Small intestine (tissue), 16 donors: ENCODE measurements at places on chromosomes 5 and 9. TPM values are rescaled to one million over a fixed set of nuclear protein-coding genes. Genes with fewer than 3 reads are reported as not detected.

Gene NTNG2
- polyA plus RNA-seq: 0.33 TPM

Gene SPATA31C1
- polyA plus RNA-seq: not detected

Gene CD14
- 7.8 TPM for polyA plus RNA-seq

Gene TMEM252
- polyA plus RNA-seq: 19.4 TPM

- peak; percentile 1 for DNase-seq
- H3K27ac ChIP-seq: no peak overlapping the region
- no peaks in the 10 kb centered on the region for H3K36me3 ChIP-seq
Measured at GRCh38 chr5:64384765-64385164, 121.0 kb upstream of the RGS7BP start.
